NCI-H345 (cell line): ENCODE measurements at places on chromosomes 3 and 15.

- DNase-seq: no peak
Observed at GRCh38 chr3:32640939-32641338, 44.0 kb upstream of the CNOT10 start.

DNA sequence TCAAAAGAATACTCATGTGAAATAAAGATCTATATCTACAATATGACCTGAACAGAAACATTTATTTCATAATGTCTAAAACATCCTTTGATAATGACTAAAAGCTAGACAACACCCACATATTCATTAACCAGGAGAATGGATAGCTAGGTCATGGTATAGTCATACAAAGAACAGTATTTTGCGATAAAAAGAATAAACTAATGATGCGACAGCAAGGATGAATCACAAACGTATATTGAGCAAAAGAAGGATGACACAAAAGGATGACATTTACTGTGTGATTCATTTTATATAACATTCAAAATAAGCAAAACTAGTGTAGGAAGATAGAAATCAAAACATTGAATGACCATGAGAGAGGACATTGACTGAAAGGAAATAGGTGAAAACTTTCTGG lies 1233.1 kb downstream of the OTOL1 start:
- no peak for DNase-seq

GRCh38 chr15:34892963-34893591 lies 76.5 kb downstream of the AQR start:
- DNase-seq: no peak

- no peak for DNase-seq
Observed at GRCh38 chr3:6644070-6644929, 216.6 kb upstream of the GRM7 start.

DNA sequence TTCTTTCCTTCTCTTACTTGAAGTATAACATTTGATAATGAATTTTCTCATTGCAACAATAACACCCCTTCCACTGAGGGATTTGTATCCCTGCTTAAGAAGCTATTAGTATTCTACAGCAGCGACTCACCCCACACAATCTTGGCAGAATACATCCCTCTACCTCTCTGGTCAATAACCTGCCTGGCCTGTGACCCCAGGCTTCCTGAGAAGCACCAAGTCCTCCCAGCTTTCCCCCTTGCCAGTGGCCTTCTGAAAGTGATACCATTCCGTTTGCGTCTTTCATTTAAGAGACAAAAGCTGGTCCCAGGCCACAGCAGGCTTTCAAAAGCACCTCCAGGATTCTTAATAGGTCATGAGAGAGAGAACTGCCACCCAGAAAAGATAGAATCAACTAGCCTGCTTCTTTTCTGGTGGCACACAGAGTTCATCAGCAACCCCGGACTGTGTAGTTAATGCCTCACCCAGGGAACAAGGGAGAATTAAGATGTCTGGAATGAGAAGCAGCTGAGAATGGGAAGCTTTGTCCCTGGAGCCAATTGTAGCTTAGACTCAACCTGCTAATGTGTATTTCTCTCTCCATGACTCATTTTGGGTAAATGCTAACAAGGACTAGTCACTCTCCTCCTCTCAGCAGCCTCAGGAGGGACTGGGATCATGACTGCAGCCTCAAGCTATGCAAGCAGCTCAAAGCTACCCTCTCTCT lies 101.0 kb upstream of the CPNE4 start:
- DNase-seq: no peak

DNA sequence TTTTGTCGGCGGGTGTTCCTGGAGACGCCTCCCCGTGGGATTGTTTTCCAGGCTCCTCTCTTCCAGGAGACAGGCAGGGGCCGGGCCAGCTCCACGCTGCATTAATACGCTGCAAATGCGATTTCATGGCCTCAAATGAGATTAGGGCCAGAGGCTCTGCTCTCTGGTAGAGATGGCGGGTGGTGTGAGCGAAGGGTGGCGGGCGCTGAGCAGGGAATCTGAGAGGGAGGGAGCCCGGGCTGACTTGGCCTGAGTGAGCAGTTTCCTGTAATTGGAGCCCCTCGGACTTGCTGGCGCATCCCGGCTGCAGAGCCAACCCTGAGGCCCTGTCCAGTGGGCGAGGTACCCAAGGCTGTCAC lies 7.4 kb upstream of the CCDC33 start:
- peak; percentile 40 for DNase-seq

- no peak for DNase-seq
Observed at GRCh38 chr3:28564211-28564610, 215.6 kb upstream of the AZI2 start.

DNA sequence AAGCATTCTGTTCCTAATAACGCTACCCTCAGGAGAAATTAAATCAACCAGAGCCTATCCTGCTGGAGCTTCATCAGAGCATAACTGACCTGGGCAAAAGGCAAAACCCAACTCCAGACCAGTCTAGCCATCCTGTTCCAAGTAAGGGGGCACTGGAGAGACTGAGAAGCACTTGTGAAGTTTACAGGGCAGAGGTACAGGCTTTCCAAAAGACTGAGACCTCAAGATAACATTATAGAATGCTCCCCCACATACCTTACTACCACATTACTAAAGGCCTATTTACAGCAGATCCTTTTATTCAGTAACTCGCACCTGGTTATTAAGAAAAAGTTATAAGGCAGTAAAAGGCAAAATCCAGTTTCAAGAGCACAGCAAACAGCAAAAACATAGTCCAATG lies 35.5 kb downstream of the RFX7 start:
- no peak for DNase-seq

GRCh38 chr15:77709135-77709886 lies 76.6 kb upstream of the LINGO1 start:
- DNase-seq: no peak

- no peak for DNase-seq
Observed at GRCh38 chr3:129597087-129597999, 9.1 kb downstream of the PLXND1 start.

- DNase-seq: no peak
Observed at GRCh38 chr3:29694783-29695182, 413.9 kb downstream of the RBMS3 start.

- DNase-seq: no peak
Observed at GRCh38 chr3:11593318-11594034, 50.2 kb downstream of the VGLL4 start.

GRCh38 chr3:102087236-102087635 lies 237.9 kb downstream of the NFKBIZ start:
- no peak for DNase-seq
